Fibroblast of upper back skin (primary cell): ENCODE measurements at places on chromosomes 16 and 17.

GRCh38 chr17:32513579-32513978 is 26.8 kb downstream of the CDK5R1 start:
- DNase-seq: no peak

DNA sequence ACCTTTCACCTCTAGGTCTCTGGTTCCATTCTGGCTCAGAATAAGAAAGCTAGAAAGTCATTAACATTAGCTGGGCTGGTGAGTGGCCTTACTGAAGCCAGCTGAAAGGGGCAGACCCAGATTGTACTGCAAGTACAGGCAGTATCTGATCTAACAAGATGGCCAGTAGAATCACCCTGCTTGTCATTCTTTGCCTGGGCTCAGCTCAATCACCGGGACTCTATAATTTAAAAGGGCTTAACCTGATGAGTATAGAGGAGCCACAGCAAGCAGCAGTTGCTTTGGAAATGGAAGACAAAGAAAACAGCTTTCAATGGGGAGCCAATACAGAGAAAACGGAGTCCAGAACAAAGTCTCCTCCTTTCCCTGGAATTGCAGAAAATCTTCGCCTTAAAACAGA is 13.6 kb downstream of the CDH8 start:
- DNase-seq: no peak

GRCh38 chr17:16918443-16918842 is 53.5 kb downstream of the TNFRSF13B start:
- no peak for DNase-seq

DNA sequence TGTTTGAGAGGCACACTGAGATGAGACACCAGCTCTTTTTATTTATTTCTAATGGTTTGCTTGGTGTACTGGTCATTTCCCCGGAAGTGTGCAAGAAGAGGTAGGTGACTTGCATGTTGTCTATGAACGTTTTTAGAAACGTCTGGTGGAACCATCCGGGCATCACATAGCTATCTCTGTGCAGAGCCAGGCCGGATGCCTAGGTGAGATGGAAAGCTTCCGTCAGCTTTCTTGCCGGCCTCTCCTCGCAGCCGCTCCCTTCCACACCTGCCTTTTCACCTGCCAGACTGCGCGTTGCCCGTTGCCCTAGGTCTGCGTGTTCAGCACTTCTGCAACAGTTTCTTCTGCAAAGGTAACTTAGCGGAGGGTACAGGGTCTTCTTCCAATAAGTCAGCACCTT is 416.0 kb downstream of the WWOX start:
- no peak for DNase-seq

DNA sequence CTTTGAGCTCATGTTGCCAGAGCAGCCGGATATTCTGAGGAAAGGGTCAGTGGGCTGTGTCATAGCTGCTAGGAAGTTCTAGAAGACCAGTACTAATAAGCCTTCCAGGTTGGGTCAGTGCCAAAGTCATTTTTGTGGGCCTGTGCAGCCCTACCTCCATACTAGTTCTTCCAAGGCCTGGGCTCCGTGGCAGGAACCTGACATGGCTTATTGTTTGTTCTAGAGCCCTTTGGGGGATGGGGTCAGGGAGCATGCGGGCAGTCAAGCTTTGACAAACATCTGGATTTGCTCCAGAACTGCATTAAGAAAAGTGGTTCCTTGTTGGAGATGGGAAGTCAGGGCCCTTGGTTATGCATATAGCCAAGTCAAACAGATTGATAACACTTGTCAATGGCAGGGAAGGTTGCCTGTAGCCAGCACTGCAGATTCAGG is 7.6 kb downstream of the ALKBH5 start:
- no peak for DNase-seq
